Activated CD8-positive, alpha-beta memory T cell treated with anti-CD3 and anti-CD28 coated beads for 1 hour (primary cell): ENCODE measurements at places on chromosomes 7 and 10.

DNA sequence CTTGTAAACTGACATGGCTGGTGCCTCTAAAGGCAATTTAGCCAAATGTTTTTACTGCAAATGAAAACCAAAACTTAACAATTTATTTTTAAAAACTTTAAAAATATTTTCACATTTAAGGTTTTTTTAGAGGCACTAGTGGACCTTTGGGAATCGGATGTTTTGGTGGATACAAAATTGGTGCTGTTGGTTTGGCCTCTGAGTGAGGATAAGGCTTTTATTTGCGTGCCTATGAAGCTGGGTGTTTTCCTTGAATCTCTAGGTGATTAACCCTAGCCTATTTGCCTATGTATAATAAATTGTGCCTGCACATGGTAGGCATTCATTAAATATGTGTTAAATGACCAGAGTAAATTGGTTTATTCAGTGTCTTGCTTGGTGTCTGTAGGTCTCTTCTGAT, 2.9 kb upstream of the SGCE start:
- DNase-seq, result no peak

DNA sequence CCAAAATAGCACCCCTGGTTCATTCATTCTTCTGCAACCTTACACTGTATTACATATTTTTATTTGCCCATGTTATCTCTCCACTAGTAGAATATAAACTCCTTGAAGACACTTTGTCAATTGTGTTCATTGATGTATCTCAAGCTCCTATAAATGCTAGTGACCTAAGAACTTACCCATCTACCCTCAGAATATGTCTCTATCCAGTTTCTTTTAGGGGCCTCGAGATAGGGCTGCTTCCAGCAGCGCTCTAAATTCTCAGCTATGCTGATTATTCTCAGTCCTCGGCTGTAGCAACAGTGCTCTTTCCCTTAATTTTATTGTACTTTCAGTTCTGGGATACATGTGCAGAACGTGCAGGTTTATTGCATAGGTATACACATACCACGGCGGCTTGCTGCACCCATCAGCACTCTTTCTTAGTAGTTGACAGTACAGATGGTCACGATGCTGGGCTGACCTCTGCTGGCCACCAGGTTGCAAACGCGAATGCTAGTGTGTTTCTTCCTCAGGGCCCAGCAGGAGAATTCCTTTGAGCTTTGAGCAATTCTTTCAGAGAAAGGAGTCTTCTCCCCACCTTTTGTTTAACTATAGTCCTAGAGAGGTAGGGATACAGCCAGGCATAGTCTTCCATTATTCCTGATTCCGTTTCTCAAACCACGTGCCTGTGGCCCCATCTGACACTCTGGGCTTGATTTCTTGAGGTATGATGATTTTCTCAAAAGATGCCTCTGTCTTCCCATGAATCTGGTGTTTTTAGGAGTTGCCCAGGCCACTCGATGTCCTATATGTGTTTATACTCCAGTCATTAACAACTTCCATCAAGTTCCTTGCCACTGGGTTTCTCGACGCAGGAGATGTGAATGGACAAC, 49.1 kb upstream of the CDC14C start:
- DNase-seq, result no peak

DNA sequence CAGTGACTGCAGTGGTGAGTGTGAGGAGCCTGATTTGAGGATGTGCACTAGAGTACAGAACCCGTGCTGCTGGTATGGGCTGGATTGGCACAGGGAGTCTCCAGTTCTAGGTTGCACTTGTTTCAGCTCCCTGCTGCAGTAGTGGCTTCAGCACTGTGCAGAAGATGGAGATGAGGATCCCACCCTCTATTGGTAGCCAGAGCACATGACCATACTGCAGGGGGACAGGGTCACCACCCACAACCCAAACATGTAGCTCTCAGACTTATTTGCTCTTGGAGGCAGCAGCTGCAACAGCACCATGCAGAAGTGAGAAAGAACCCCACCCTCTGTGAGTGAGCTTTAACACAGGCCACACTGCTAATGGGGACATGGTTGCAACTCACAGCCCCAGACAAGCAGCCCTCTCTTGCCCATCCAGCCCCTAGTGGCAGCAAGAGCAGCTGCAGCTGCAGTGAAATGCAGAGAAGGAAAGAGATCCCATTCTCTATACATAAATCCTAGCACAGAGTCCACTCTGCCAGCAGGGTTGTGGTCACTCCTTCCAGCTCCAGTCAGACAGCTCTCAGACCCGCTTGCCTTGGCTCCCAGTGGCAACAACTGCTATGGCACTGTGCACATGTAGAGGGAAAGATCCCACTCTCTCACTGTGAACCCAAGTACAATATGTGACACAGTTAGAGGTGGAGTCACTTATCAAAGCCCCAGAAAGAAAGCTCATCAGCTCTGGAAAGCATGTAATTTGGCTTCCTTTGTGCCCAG, 51.4 kb upstream of the SCIN start:
- no peak for DNase-seq

DNA sequence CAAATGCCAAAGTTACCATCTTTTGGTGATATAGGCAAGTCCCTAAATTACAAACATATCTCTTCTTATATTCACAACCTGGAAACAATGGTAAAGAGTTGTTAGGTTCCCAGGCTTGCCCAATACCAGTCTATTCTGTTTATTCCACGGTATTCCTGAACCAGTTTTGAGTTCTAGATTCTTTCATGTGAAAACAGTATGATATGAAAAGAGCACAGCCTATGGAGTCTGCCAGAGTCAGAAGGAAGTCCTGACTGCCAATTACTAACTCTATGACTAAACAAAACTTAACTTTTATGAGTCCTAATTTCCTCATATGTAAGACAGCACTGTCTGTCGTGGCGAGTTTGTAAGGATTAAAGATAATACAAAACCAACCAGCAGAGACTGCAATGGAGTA, 5.6 kb downstream of the ABI1 start:
- no peak for DNase-seq

DNA sequence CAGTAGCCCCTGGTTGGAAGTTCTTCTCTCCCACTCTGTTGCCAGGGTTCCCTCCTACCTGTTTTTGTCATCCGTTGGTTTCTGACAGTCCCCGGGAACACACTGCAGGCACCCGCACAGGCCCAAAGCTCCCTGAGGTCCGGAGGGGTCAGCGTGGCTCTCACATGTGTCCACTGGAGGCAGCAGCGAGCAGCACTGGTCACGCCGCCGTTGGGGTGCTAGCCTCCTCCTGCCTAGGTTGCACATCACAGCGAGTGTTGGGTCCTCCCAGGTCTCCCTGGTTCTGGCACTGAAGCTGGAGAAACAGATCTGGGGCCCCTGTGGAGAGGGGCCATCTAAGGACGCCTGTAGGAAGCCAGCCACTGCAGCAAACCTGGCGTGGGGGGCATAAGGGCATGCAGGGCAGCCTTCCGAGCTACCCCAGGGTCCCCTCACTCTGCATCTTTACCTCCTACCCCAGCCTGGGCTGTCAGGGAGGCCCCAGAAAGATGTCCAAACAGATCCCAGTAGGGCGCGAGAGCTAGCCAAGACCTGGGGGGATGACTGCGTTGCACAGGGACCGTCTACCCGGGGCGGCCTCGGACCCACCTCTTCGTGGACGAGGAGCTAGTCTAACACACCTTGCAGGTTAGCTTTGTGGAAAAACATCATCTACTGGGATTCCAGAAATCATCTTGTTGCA, 28.9 kb downstream of the LRRC27 start:
- DNase-seq, result no peak
